ENCODE measurements at places on chromosomes 6 and 20.

DNA sequence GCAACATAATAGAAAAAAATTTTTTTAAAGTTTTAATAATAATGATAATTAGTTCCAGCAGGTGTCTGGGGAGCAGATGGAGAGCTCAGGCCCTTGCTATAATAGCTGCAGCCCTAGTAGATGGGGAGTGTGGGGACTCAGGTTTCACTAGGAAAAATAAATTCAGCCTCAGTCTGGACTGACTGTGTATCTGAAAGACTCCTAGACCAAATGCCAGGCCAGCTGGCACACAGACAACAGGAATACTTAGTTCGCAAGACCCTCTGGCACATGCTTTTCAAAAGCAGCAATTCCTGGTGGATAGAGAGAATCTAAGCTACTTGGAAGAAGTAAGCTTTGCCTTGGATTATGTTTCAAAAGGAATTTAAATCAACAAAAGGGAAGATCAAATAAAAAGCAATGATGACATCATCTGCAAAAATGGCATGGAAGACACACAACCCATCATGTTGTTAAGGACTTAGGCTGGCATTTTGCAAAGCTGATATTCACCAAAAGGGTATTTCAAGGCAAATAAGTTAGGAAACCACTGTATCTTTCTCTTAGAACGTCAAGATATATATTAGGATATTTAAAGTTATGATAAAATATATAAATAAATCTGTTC lies 107.8 kb downstream of the RNGTT start:
- DNase-seq, result peak; percentile 26

DNA sequence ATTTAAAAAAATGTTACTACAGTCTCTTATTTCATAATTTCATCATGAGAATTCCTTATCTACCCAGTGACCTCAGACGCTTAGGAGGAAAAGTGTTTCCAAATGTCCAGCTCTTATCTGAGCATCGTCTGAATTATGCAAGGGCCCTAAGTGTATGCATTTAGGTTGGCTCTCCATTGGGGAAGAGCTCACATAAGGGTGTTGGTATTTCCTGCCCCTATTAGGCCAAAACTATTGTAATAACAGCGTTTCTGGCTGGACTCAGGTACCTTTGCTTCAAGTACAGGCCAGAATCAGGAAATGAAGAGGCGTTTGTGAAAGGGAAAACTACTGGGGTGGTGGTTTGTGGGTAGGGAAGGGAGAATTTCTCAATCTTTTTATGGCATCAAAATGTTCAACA lies 40.4 kb upstream of the SGK1 start:
- DNase-seq, result peak; percentile 53

DNA sequence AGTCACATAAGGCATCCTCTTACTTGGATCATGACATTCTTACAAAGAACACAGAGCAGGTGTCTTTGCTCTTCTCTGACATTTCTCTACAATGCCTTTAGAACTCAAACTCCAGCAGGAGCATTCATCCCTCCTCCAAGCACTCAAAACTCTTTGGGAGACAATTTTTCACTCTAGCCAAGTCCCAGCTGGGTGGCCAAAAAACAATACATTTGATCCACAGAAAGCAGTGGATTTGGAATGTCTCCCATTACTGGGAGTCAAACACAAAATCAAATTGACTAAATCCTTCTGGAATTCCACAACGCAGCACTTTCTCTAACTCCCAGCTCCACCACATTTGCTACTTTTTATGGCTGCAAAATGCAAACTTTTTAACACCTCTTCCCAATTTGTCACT lies 108.6 kb upstream of the VGLL2 start:
- DNase-seq, result no peak

- DNase-seq, result peak; percentile 82
Observed at GRCh38 chr6:44051515-44051914, 75.7 kb downstream of the MRPL14 start.

- no peak for DNase-seq
Observed at GRCh38 chr6:68615938-68616337, 19.1 kb upstream of the ADGRB3 start.

- DNase-seq, result no peak
Observed at GRCh38 chr6:39079197-39080125, 30.9 kb downstream of the GLP1R start.

- DNase-seq, result no peak
Observed at GRCh38 chr20:924639-925038, 8.5 kb upstream of the ANGPT4 start.

DNA sequence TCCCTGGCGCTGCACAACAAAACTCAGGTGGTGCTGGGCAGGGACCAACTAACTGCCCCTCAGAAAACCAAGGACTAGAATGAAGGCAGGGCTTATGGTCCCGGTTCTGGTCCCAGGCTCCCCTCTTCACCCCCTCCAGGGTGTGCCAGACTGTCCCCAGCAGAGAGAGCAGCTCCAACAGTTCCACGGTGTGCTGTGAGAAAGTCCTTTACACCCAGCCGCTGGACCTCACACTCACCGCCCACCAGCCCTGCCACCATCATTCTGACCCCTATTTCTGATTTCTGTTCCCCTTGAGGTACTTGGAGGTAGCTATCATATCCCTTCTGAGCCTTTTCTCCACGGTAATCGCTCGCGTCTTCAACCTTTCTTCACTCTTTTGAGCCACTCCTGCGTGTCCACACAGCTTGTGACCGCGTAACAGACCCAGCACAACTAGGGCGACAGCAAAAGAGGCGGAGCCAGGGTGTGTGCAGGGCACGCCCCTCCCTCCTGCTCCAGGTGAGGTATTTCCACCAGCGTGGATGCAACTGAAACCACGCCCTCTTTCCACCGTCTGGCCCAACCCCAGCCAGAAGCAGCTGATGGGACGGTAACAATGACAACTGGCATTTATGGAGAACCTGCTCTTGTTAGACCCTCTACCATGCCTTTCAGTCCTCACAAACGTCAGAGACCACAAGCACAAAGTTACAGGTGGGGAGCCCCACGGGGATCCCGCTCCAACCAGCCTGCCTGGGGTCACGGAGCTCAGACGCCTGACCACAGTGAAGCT lies 2.3 kb downstream of the PXDC1 start:
- no peak for DNase-seq

GRCh38 chr20:34883087-34883688 lies 6.8 kb downstream of the ACSS2 start:
- DNase-seq, result no peak

GRCh38 chr6:153367021-153367420 lies 235.9 kb upstream of the RGS17 start:
- DNase-seq, result no peak

GRCh38 chr20:19774135-19774933 lies 16.3 kb downstream of the RIN2 start:
- DNase-seq, result peak; percentile 34

Data from fibroblast of skin of scalp (primary cell).